ENCODE measurements at places on chromosomes 1 and 21. TPM values are rescaled to one million over a fixed set of nuclear protein-coding genes. Genes with fewer than 3 reads are reported as not detected.

Gene NPHP4
- total RNA-seq = 7.1 TPM

Gene NPPA
- total RNA-seq = not detected

Gene RASAL2
- 0.08 TPM for total RNA-seq

Gene CHI3L2
- total RNA-seq = 1.8 TPM

Gene ICOSLG
- total RNA-seq = 2.9 TPM
